ENCODE measurements at places on chromosomes 2 and 18.

DNA sequence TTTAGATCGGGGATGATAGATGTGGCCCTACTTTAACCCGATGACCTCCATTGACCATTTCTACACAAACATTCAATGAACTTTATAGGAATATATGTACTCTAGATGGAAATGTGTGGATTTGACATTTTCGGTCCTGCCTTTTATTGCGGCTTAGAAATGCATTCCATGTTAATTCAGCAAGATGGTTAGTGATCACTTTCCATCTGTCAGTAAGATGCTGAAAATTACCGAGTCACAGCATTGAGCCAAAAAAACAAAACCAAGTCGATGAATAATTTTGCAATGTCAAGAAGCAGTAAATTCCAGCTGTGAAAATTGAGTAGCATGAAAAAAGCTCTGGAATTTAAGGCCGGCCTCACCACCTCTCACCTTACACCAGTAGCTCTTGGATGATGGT, 1642.6 kb upstream of the NXPH2 start:
- no peak for DNase-seq

- DNase-seq, result no peak
These were observed at the start of gene REEP1 for GRCh38 chr2:86337244-86337835. TSS of gene REEP1 (minus strand) at chr2:86337626. CDS start at chr2:86337510, 116 bp downstream.

- no peak for DNase-seq
These were observed 170.7 kb upstream of the FSIP2 start for GRCh38 chr2:185567940-185568339.

GRCh38 chr18:45690975-45691815, 32.8 kb upstream of the SLC14A1 start:
- DNase-seq, result no peak

DNA sequence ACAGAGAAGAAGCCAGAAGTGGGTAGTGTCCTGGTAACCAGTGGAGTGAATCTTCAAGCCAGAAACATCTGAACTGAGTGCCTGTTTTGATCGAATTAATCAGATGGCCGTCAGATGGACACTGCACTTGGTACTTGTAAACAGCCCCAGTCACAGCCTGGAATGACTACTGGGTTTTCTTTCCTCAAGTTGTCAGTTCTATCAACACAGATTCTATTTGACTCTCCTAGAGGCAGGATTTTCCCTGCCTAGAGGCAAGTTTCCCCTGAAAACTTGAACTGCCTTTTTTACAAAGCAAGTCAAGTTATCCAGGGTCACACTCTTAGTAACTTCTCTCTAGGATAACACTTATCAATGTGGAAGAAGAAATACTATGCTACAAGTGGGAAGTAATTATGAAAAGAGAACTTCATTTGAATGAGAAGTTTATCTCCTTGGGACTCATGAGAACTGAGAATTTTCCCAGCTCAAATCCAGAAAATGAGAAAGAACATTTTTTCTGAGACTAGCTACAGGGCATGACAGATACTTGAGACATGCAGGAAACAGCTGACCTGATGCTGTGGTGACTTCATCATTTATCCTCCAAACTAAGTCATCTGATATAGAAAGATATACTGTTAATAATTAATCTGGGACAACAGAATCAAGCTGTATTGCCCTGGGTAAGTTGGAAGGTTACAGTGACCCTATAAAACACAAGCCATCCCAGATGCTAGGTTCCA, 36.0 kb downstream of the SULT1C2 start:
- no peak for DNase-seq

DNA sequence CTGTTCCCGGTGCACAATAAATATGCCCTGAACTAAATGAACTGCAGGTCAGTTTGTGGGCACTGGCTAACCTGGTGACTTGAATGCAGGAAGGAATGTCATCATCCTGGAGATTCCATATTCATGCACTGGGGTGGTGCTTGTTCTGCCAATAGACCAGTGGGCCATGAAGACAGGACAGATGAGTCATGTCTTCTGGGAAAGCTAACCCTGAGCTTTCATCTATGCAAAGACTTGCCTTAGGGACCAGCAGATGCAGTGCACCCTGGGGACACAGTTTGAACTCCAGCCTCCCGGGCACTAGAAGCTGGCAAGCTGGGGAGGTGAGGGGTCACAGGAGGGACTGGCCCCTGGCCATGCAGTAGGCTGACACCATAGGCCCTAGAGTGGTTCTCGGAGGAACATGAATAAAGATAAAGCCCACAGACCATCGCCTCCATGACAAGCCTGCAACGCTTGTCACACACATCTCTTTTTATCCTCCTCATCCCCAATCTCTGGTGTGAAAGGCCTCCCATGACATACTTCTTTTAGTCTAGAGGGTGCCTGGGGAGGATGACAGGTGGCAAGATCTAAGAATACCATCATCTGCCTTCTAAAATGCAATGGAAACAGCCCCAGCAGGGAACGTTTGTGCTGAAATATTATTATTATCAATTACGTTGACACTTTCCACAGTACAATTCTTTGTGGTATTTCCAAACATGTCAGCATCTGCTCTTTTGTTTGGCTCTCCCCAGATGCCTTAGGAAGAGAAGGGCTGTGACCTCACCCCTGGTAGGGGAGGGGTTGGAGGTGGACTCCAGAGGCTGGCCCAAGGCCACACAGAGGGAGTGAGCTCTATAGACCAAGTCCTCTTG, 267.4 kb upstream of the RAB6C start:
- DNase-seq, result no peak

DNA sequence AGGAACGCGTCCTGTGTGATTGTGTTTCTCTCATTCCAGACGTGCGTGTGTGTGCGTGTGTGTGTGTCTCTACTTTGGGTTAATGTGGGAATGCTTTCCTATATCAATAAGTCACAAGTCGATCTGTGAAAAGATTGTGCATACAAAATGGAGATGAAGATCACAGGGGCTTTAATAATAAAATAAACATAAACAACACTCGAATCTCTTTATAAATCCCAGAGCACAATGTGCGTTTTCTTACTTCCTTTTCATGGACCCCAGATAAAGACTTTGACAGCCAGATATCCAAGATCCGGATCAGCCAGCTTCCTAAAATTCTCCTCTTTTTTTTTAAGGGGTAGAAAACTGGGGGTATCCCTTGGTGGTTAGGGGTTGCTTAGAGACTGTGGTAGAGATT, 4.7 kb downstream of the PAX8 start:
- no peak for DNase-seq

DNA sequence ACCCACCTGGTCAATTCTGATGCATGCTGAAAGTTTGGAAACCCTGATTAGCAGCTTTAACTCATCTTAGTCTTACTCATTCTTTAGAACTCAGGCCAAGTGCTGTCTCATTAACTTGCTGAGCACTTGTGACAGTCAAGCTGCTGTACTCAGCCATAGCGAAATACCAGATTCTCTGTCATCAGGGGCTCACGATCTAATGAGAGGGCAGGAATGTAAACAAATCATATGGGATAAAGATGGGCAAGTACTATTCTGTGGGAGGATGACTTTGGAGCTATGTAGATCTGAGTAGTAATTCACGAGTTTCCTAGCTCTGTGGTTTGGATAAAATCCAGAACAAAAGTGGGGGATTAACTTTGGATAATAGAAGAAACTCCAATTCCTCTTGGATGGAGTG, 376.6 kb downstream of the HRH4 start:
- DNase-seq, result no peak

DNA sequence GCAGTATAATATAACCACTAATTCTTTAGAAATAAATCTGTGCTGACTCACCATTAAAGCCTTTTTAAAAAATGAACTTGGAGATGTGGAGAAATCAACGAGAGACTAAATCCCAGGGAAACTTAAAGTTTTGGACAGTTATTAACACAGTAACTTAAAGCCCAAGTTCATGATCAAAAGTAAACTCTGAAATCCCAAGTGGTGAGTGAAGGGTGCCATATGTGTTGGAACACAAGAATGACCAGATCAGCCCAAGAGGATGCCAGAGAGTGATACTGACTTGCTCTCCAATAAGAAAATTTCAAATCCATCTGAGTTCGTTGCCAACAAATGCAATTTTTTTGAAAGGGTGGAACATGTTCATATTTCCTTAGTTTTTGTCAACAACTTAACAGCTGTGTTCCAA, 838.1 kb upstream of the ACVR2A start:
- DNase-seq, result no peak

DNA sequence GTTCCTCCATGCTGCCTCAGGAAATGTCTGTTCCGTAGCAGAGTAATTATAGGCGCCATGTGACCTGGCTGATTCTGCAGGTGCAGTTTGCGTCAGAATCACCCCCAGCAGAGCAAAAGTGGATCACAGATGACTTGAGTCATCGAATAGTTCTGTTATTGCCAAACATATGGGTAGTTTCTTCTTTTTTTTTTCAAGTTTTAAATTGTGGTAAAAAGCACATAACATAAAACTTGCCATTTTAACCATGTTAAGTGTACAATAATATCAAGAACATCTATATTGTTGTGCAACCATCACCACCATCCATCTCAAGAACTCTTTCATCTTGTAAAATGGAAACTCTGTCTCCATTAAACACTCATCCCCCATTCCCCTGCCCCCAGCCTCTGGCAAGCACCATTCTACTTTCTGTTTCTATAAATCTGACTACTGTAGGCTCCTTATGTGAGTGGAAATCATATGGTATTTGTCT, 177.7 kb upstream of the TWIST2 start:
- DNase-seq, result no peak

GRCh38 chr2:235278771-235279355, 215.0 kb upstream of the AGAP1 start:
- DNase-seq, result no peak

- DNase-seq, result no peak
These were observed 167.3 kb upstream of the NOSTRIN start for GRCh38 chr2:168635065-168635577.

- no peak for DNase-seq
These were observed 219.3 kb upstream of the OSR1 start for GRCh38 chr2:19577723-19578122.

DNA sequence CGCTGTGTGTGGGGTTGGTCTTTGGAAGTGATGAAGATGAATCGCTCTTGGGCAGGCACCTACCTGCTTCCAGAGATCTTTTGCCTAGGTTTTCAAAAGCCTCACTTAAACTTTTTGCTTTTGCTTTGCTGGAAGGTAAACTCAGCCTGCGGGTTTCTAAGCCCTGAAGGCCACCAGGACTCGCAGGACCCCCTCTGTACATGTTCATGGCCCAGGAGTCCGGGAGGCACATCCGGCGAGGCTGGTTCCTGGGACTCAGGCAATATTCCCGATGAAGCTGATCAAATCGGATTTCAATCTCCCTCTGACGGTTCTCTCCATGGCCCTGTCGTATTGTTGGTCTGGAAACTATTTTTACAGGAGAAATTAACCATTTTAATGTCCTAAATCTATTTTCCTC, 13.2 kb downstream of the HJURP start:
- no peak for DNase-seq

- DNase-seq, result no peak
These were observed 11.3 kb upstream of the KCNF1 start for GRCh38 chr2:10900216-10901109.

DNA sequence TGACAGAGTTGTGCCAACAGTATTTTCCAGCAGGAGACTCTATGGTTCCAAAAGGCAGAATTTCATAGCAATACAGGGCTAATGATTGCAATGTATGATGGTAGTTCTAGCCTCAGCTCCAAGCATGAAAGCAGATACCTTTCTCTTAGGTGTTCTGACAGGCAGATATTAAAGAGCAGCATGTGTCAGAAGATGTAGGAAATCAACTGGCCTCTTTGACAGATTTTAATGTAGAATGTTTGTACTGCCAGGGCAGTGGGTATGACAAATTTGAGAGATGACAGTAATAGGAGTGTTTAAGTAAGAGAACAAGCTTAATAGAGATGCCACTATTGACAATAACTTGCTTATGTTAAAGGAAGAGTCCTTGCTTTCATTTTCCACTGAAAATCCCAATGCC, 21.5 kb upstream of the VWC2L start:
- no peak for DNase-seq

DNA sequence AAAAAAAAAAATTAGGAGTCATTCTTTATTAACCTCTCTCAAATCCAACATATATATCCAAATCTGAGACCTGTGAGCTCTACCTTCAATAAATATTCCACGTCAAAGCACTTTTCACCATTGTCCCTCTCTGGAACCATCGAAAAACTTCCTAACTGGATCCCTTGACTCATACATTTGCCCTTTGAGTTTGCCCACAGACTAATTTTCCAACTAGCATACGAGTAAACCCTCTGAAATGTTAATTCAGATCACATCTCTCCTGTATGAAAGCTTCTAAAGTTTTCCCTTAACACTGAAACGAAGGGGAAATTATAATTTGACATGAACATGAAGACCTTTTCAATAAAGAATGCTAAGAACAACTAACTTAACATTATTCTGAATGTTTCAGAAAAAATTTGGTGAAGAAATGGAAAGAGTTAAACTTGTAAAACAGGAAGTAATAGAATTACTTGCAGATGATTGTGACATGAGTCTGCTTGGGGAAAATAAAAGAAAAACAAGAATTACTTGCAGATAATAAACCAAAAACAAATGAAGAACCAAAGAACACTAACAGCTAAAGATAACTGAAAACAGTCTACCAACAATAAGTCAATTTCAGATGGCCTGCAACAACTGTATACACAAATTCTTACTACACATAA, 110.6 kb downstream of the C2orf74 start:
- no peak for DNase-seq

DNA sequence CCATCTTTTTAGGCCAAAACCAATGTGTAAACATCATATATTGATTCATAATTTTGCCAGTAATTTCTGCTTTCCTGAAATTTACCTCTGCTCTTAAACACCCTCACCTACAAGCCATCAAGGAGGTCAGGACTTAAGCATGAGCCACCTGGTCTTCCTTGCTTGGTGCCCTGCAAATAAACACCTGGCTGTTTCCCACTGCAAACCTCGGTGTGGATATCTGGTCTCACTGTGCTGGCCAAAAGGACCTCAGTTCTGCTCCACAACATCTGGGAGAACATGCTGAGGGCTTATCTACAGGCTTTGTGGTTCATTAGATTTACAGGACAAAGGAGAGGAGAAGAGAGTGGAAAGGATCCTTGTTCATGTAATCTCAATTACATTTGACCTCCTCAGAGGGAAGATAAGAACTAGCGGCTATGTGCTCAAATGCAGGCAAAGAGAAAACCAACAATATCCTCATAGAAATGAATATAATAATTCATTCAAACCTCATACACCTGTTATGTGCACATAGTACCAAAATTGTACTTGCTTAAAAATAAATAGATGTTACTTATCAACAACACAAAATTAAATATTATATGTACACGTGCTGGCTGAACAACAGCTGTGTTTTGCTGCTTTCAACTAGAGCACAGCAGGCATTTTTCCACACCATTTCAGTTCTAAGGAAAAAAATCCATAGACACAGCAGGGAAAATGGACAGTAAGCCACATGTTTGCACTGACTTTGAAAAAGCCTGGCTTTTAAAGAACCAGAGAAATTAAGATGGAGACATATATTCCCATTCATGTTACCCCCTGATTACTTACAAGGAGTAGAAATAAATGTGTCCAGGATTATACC, 465.1 kb downstream of the LPIN1 start:
- DNase-seq, result no peak

- DNase-seq, result no peak
These were observed 30.7 kb downstream of the CAMKMT start for GRCh38 chr2:44392338-44392943.

- DNase-seq, result no peak
These were observed 97.6 kb upstream of the SEC11C start for GRCh38 chr18:59041819-59042815.

- DNase-seq, result no peak
These were observed 1.7 kb downstream of the TP53I3 start for GRCh38 chr2:24082787-24083566.

GRCh38 chr2:19728125-19728524, 173.7 kb downstream of the TTC32 start:
- DNase-seq, result no peak

Data from cortex of kidney (tissue), 1 donor.